ENCODE measurements at places on chromosomes 2 and 18.

- ATAC-seq: no peak
These were observed 715.5 kb upstream of the RAB6C start for GRCh38 chr2:129263939-129264338.

DNA sequence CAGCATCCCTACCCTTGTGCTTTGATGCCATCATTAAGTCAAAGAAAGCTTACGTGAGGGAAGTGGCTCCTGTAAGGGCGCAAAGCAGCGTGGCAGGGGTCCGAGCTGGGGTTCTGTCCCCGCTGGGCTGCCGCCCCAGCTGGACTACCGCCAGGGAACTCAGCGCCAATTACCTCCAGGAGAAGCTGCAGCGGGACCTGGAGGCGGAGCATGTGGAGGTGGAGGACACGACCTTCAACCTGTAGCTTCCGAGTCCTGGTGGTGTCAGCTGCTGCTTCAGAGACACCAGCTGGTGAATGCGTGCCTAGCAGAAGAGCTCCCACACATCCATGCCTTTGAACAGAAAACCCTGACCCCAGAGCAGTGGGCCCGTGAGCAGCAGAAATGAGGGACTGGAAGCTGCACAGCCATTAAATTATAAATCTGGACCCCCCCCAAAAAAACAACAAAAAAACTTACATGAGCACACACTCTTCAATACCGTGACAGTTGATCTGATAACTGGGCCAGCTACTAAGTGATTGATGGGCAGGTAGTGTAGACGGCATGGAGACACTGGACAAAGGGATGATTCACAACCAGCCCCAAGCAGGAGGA, 20.1 kb upstream of the YES1 start:
- ATAC-seq: no peak

- peak; percentile 55 for ATAC-seq
These were observed 12.2 kb downstream of the SESTD1 start for GRCh38 chr2:179252423-179252822.

- no peak for ATAC-seq
These were observed 58.1 kb downstream of the ST3GAL5 start for GRCh38 chr2:85830645-85831044.

- no peak for ATAC-seq
These were observed 229.4 kb upstream of the SMAD2 start for GRCh38 chr18:48159816-48160215.

DNA sequence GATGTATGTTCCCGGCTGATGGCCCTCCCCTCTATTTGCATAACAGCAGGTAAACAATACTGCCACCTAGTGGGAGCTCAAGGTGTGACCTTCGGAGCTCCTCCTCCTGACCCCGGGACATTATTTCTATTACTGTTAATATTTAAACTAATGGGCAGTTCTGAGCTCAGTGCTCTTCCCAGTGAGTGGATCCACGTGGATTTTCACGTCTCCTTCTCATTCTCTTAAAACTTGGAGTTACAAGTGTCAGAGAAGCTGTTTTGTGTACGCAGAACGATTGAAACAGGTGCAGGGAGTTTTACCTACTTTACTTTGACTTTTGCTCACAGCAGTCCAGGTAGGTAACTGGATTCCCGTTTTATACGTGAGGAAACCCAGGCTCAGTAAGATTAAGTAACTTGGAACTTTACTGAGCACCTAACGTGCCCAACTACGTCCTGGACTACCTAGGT, 127.3 kb downstream of the PRKCE start:
- ATAC-seq: peak; percentile 72

DNA sequence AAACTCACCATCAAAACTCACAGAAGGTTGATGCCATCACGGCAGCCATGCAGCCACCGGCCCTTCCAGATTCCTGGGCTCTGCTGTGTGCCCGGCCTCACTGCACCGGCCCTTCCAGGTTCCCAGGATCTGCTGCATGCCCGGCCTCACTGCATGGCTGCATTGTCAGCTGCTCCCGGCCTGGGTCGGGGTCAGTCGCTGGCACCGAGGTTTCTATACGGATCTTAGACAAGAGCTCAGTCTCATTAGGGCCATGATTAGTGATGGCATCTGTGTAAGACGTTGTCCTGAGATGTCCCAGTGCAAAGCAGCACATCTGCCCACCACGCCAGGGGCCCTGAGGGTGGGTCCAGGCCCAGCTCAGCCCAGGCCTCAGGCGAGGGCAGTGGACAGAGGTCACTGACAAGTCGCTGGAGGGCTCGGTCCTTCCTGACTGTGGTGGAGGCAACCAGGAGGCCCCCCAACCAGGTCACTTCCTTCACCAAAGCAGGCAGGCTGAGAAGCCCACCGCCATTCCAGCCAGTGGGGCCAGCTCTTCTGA, 29.4 kb downstream of the TMEM18 start:
- ATAC-seq: no peak

- ATAC-seq: no peak
These were observed 142.2 kb downstream of the RAPGEF4 start for GRCh38 chr2:172877826-172878225.

GRCh38 chr2:215504547-215504946, 68.7 kb upstream of the FN1 start:
- ATAC-seq: no peak

GRCh38 chr2:158718851-158719250, 76.3 kb upstream of the DAPL1 start:
- no peak for ATAC-seq

DNA sequence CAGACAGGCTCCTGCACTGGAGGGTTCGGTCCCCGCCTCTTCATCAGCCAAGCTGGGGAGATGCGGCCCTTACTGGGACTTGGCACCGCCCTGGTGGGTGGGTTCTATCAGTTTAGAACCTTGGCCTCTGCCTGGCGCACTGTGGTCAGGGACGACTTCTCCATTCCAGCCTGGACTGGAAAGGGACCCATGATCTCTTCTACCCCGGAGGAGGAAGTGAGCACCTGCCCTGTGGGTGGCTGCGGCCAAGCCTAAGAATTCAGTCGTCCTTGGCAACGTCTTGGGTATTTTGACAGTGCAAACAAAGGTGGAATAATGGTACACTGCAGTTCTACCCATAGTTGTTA, 106.9 kb upstream of the CD302 start:
- peak; percentile 83 for ATAC-seq

DNA sequence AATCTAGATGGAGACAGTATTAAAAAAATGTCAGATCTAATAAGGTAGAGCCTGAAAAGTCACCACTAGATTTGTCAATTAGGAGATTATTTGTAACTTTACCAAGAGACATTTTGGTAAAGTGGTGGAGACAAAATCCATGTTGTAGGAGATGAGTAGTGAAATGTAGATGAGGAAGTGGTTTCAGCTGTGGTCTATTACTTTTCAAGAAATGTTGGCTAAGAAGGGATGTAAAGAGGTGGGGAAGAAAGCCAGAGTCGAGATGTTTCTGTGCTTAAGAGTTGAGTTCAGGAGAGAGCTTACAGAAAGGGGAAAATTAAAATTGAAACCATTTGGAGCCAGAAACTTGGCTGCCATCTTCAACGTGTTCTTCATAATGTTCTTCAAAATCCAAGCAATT, 22.2 kb downstream of the ACVR2A start:
- ATAC-seq: no peak

DNA sequence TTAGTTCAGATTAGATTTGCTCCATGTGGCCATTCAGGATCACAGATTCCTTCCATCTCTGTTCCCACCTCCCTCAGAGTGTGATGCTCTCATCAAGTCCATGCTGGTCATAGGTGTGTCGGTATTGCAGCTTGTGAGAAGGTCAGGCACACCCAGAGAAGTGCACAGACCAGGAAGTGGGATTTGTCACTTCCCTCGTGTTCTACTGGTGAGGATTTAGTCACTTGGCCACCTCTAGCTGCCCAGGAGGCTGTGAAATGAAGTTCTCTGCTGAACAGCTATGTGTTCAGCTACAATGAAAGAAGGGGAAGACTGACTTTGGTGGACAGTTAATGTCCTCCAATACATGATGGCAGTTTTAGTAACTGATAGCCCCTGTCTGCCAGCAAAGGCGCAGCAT, 3.5 kb upstream of the LANCL1 start:
- ATAC-seq: no peak

DNA sequence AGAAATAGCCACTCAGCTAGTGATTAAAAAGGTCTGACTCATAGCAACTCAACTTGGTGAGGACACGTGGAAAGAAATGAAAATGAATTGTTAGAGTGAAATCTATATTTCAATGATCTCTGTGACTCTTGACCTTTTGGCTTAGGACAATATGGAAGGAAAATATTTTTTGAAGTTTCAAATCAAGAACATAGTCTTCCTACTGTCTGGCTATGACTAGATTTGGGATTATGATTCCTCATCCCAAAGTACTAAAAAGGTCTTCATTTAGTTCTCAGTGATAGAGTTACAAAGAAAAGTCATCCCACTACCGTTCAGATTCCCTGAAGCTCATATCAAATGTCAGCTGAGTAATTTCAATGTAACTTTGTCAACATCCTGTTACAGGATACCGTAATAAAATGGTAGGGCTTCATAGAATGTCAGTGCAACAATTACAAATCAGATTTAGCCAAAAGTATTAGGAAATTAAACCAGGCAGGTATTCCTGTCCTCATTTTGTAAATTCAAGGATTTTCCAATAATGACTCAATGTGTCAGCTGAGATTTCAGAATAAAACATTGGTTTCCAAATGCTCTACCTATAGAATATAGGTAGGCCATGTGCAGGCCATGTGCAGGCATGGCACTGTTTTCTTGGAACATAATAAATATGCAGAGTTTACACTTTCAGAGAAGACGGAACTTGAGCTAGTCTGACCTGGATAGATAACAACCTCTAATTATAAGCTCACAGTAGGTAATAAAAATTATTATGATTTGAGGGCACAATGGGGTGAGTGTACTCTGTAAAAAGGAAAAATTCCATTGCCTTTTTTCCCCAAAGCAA, 36.0 kb downstream of the ANKRD29 start:
- ATAC-seq: no peak

- no peak for ATAC-seq
These were observed 39.4 kb upstream of the NCKAP5 start for GRCh38 chr2:133607679-133608078.

- ATAC-seq: no peak
These were observed 9.1 kb downstream of the LOXL3 start for GRCh38 chr2:74544634-74545033.

DNA sequence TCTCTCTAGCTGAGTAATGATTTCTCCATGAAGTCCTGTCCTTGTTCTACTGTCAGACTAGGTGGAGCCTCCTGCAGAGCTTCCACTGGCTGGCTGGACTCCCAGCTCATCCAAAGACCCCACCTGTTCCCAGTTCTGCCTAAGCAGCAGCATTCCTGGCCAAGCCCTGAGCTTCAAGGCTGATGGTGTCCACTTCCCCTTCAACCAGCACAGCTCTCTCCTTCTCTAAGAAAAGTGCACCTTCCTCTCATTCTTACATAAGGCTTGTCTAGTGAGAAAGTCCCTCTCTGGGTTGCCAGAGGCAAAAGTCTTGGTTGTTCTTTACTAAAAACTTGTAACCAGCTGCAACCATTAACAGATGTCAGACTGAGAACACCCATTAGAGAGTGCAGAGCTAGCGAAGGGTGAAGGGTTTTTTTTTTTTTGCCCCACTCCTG, 58.9 kb downstream of the CXCR4 start:
- ATAC-seq: peak; percentile 67

DNA sequence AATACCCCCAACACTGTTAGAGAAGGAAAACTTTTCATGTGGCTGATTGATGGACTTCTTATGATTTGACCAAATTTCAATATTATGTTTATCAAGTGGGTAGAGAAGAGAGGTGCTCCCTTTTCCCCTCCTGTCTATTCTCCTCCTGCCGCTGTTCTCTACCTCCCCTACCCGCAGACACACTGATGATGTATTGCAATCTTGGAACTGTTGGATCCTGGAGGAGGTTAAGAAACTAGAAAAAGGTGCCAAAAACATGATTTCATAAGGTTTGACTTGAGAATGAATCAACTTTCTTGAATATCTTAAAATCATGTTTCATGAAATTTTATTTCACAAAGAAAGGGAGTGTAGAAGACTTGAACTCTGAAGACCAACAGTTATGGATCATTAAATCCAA, 125.8 kb downstream of the MEIS1 start:
- ATAC-seq: no peak

GRCh38 chr18:24272229-24272525, 125.4 kb downstream of the OSBPL1A start:
- ATAC-seq: no peak

DNA sequence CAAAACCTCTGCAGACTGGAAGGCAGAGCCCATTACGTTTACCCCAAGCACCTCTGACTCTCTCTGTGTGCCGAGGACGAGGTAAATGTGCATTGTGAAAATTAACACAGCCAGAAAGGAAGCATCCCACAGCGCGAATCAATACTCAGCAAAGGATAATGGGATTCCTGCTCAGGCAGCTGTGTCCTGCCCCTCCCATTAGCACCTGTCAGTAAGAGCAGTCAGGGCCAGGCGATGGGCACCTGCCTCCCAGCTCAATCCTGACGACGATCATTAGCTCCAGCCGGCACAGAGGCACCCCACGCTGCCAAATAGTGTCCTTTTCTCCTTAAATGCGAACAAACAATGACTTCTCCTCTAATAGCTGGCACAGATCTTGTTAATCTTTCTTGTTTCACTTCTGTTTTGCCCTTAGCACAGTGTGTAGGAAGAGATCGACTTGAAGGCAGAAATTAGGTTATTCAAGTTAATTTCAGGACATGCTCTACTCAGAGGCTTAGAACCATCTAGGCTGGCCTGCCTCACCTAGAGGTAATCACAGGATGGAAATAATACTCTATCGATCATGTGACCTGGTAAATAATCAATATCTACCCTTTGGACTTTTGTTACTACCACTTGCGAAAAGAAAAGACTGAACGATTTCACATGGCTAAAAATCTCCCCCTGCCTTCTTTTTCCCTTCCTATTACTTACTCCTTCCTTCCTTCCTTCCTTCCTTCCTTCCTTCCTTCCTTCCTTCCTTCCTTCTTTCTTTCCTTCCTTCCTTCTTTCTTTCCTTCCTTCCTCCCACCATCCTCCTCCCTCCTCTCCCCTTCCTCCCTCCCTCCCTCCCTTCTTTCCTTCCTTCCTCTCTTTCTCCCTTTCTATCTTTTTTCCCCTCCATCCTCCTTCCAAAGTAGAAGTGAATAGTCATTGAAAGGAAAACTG, 487.9 kb upstream of the ID2 start:
- no peak for ATAC-seq

DNA sequence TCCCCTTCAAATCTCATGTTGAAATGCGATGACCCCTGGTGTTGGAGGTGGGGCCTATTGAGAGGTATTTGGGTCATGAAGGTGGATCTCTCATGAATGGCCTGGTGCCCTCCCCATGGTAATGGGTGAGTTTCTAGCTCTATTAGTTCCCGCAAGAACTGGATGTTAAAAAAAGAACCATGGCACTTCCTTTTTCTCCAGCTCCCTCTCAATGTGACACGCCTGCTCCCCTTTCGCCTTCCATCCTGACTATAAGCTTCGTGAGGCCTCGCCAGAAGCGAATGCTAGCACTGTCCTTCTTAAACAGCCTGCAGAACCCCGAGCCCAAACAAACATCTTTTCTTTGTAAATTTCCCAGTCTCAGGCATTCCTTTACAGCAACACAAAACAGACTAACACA, 303.2 kb upstream of the REV1 start:
- ATAC-seq: no peak

DNA sequence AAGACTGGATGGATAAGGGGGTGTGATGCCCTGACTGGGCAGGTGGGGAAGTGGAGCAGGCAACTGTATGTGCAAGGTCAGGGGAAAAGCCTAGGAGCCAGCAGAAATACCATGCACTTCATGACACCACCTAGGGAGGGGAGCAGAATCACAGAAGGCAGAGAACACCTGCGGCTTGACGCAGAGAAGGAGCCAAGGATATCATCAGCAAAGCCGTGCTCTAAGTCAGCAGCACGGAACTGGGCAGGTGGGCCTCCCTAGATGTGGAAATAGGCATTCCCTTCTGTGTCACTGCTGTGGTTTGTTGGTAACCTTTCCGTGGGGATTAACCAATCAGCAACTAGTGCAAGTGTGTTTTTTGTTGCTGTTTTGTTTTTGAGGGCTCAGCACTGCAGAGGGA, 41.3 kb downstream of the HDLBP start:
- ATAC-seq: no peak

Measured in stimulated activated memory B cell treated with anti-CD40 and anti-IgM and Interleukin-4, amounts not matched to agents 10 μg/mL and 1 μg/mL and 100 μg/mL, for 72 hours (primary cell).